SHP77 (cell line): ENCODE measurements at places on chromosomes 1 and 21.

DNA sequence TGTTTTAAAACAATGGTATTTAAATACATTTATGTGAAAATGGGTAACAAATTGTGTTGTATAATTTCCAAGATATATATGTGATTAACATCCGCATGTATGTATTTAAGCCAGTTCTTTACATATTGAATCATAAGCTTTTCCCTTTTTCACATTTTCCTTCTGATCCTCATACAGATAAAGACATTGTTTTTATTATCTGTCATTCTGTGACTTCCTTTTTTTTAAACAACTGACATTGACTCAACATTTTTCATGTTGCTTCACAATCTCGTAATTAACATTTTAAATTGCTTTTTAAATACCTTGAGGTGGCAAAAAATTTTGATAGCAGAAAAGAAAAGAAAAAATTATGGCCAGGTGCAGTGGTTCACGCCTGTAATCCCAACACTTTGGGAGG lies 1.4 kb downstream of the STXBP3 start:
- no peak for DNase-seq

DNA sequence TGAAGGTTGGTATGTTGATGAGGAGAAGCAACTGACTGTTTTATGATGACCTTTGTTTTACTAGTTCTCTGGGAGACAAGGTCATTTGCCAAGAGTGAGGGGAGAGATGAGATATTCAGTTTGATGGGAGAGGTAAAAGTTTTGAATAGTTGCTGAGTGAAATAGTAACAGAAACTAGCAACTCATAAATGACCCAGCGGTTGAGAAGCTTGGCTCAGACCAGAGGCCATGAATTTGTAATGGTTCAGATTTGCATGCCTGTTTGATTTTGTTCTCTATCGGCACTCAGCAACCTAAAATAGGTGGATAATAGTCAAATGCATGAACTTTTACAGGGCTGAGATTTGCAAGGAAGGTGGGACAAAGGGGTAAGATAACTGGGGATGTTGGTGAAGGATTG lies 6.6 kb downstream of the CCDC30 start:
- no peak for DNase-seq

DNA sequence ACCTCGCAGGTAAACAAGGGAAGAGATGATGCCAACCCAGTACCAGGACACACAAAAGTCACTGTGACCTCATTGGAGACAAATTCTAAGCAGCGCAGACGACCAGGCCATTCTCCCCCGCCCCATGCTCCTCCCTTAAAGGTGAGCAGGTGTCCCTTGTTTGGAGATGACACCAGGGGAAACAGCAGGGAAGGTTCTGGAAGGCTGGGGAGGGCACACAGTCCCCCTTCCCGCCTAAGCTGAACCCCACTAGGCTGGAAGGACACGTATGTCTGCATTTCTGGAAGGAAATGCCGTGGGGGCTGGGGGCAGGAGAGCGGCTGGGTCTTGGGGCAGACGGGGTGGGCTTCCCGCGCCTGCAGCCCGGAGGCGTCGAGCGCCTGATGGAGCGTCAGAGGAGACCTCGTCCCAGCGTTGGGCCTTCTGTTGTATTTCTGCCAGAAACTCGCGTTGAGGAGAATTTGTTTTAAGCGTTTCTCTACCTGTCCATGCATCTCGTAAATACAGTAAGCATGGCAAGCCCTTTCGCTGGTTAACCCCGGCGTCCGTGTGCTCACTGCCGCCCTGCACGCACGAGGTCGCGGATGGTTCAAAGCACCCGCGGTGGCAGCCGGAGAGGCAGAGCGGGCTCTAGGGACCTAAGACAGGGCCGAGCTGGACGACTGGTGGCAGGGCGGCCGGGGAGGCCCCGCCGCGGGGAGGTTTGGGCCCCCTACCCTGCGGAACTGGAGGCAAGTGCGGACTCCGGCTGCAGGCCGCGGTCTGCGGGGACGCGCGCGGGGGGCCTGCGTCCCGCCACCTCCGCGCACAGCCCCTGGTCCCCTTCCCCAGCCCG lies 1.2 kb upstream of the LHX4 start:
- DNase-seq, result no peak

GRCh38 chr1:26169198-26169554 lies 413 bp upstream of the C1orf232 start:
- no peak for DNase-seq

GRCh38 chr1:31470794-31471315 lies 57.8 kb downstream of the SERINC2 start:
- DNase-seq, result no peak

GRCh38 chr1:26811057-26811456 lies 15.4 kb upstream of the ZDHHC18 start:
- no peak for DNase-seq

- DNase-seq, result peak; percentile 62
Measured at GRCh38 chr1:30088594-30088993, 634.8 kb downstream of the MATN1 start.

- no peak for DNase-seq
Measured at GRCh38 chr1:111603979-111604378, 15.6 kb upstream of the RAP1A start.

GRCh38 chr1:59475737-59476136 lies 178.8 kb downstream of the FGGY start:
- no peak for DNase-seq

DNA sequence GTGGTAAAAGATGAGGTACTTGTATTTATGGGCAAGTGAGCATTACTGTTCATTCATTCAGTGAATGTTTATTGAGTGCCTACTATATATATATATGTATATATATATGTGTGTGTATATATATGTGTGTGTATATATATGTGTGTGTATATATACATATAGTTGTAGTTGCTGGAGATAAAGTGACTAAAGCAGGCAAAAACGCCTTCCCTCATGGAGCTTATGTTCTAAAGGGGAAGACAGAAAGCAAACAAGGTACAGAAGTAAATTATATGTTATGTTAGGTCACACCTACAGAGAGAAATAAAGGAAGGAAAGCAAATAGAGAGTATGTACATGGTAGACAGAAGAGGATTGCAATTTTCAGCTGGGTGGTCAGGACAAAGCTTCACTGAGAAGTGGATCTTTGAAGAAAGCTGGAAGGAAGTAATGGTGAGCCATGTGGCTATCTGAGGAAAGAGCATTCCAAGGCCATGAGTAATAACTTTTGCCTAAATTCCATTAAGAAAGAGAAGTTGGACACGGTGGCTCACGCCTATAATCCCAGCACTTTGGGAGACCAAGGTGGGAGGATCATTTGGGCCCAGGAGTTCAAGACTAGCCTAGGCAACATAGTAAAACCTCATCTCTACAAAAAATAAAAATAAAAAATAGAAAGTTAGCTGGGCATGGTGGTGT lies 33.5 kb upstream of the KLF17 start:
- no peak for DNase-seq

DNA sequence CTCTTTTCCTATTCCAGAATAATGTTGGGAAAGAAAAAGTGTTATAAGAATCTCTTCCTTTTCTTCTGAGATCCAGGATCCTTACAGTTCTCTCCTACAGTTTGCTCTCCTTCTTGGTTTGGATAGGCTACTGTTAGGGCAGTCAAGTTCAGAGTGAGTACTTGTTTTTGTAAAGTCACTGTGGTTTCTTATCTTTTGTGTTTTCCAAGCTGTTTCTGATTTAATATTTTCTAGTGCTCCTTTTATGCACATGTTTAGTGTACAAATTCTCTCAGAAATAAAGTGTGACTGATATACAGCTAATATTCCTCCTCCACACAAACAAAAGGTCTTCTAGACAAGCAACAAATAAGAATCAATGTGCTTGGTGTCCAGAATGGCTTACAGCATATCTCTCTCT lies 107.7 kb downstream of the BACH1 start:
- no peak for DNase-seq

GRCh38 chr1:211381481-211382181 lies 55.0 kb downstream of the TRAF5 start:
- no peak for DNase-seq

DNA sequence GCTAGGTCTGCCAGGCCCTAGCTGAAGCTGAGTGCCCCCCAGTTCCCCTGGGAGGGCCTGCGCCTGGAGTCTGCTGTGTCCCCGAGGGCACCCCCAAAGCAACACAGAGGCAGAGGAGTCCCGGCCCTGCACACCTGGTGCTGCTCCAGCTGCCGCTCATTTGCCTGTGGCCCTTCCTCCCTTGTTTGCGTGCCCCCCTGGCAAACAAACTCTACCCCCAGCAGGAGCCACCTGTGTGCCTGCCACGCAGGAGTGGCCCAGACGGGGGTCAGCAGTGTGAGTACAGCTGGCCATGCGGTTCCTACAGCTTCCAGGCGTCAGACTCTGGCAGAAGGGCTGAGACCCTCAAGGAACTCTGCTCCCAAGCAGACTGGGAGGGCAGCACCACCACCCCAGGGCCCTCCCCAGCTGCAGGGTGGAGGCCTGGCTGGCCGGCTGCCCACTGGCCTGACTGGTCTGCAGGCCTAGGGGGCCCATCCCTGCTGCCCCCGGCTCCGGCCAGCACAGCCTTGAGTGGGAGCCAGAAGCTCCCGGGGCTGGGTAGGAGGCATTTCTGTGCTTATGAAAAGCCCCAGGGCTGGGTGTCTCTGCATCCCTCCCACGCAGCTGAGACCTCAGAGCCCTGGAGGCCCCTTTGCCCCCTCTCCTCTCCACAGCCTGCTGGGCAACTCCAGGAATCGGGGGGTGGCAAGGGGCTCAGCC lies 563 bp upstream of the TAS1R3 start:
- DNase-seq, result peak; percentile 45

- no peak for DNase-seq
Measured at GRCh38 chr1:70462611-70463010, 51.5 kb downstream of the CTH start.

- no peak for DNase-seq
Measured at GRCh38 chr1:24743404-24744211, 1.6 kb upstream of the CLIC4 start.

- DNase-seq, result no peak
Measured at GRCh38 chr1:193377472-193377871, 191.1 kb upstream of the B3GALT2 start.

GRCh38 chr1:11787251-11787803 lies 18.4 kb downstream of the MTHFR start:
- no peak for DNase-seq

DNA sequence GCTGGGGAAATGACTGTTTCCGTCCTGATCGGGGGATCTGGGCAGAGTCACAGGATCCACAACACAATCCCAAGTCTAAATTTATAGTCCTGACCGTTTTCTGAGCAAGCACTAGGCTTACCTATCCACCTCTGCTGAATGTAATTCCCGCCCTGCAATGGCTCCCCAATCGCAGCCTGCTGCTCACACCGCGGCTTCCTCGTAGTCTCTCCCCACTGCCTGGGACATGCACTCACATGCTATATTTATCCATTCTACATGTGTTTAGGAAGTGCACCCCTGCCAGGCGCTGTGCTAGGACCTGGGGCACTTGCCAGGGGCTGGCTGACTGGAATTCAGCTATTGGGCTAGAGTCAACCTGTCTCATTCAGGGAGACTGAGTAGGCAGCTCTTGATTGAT lies 246.6 kb upstream of the CSF3R start:
- DNase-seq, result no peak

- DNase-seq, result no peak
Measured at GRCh38 chr1:246091477-246091876, 415.6 kb downstream of the SMYD3 start.

DNA sequence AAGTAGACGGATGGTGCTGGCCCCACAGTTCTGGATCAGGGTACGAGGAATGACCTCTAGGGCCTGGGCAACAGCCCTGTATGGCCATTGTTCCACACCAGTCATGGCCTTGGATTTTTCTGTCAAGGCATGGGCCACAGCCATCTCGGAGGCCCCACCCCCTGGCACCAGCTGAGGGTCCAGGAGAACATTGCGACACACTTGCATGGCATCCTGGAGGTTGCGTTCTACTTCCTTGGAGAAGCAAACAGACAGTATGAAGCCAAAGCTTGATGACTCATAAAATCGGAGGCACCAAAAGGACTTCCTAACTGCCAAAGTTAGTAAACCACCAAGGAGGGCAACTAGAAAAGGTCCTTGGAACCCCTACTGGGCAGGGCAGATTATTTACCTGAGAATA lies 11.9 kb upstream of the VHLL start:
- DNase-seq, result no peak

DNA sequence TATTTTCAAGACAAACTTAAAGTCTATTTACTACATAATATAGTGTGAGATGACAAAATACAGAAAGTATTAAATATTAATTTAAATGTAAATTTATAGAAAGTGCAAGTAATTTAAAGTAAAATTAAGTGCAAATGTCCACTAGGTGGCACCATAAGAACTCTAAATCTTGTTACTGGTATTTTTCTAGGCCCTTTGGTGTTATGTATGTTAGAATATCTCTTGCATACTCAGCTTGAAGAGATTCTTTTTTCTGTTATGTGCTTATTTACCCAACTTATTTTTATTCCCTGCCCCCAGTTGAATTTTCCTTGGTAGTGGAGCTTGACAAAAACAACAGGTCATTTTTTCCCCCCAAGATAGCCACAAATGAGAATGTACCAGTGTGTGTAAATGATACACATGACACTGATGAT lies 71.5 kb downstream of the RPS6KC1 start:
- DNase-seq, result peak; percentile 14

DNA sequence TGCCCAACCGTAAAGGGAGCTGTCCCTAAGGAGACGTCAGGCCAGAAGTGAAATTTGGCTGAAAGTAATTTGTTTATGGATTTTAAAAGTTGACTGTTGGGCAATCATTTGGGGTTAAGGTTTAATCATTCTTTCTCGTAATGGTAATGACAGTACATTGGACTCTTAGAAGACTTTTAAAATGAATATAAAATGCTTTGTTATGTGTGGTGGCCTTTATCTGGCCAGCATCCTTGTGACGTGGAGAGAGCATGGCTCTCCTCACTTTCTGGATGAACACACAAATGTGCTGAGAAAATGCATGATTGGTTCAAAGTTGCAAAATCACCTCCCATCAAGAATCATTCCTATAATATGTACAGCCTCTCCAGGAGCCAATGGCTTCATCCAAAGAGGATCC lies 160.2 kb downstream of the DHRS3 start:
- no peak for DNase-seq

DNA sequence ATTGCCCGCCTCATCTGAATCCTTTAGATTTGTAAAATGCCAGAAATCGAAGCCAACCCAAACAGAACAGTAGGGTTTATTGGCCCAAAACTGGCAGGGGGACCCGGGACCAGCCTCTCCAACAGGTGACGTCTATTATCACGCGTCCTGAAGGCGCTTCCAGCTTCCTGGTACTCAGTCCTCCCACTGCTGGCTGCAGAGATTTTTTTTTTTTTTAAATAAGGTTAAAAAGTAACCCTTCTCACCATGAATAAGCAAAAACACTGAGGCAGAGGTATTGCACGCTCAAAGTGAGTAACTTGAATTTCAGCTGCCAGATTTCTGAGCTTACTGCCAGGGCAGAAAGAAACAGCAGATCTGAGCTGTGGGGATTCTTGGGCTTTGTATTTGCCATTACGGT lies 54.4 kb upstream of the GCLM start:
- DNase-seq, result no peak

GRCh38 chr1:18886003-18886335 lies 16.4 kb downstream of the ALDH4A1 start:
- DNase-seq, result no peak

DNA sequence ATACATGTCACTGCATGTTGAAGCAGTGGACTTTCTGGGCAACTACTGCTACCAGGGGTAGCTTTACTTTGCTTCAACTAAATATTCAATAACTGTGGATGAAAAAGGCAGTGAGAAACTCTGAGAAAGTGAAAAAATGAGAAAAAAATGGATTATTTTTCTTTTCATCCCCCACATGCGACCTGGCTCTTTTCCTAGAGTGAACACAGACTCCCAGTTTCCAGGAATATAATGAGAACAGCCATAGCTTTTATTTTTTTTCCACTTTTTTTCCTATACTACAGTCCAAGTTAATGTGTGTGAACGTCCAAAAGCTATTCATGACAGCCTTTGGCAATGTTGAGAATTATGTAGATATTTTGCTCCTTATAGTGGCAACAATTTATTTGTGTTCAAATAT lies 230.4 kb downstream of the DNM3 start:
- no peak for DNase-seq

- DNase-seq, result no peak
Measured at GRCh38 chr1:228848406-228848805, 113.1 kb downstream of the RHOU start.
